Islet precursor cell (in vitro differentiated cells): ENCODE measurements at places on chromosomes 1 and 21.
A peak's percentile ranks its signal among the peaks of the same experiment; 100 is the strongest.

DNA sequence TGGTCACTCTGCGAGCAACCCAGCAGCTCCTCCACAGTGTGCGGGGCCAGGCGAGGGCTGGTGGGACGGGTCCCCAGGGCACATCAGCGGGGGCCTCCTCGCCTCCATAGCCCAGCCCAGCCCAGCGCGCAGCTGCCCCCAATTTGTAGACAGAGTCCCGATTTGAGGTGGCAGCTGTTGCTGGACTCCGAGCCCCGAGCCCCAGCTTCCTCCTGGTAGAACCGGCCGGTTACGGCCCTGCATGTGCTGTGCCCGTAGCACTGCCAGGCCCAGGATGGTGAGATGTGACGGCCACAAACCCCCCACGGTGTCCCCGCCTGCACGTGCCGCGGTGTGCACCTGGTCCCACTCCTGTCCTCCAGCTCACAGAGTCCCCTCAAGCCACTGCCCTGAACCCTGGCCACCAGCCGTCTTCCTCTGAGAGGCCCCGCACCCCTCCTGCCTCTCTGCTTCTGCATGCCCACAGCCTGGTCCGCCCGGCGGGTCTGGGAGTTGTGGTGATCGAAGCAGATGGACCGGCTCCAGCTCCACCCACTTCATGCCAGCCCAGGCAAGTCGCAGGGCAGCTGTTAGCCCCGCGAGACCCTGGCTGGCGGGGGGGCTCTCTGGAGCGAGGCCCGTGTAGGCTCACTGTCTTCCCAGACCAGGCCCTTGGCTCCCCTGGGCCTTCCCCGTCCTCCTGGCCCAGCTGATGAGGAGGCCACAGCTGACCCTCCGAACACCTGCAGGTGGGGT lies 55.5 kb downstream of the MORN1 start:
- no peak for DNase-seq

DNA sequence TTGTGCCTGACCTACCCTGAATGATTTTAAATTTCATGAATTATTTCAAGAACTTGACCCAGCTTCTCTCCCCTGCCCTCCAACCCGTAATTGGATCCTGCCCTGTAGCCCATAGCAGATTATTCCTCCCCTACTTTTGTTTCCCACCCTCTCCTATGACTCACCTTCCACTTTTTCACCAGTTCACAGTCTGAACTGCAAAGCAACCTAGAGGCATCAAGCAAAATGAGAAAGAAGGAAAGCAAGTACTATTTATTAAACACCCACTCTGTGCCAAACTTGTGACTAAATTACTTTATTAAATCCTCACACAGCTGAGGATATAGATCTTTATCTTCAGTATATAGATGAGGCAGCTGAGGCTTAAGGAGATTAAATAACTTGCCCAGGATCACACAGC lies 20.7 kb upstream of the IKBKE start:
- no peak for DNase-seq

DNA sequence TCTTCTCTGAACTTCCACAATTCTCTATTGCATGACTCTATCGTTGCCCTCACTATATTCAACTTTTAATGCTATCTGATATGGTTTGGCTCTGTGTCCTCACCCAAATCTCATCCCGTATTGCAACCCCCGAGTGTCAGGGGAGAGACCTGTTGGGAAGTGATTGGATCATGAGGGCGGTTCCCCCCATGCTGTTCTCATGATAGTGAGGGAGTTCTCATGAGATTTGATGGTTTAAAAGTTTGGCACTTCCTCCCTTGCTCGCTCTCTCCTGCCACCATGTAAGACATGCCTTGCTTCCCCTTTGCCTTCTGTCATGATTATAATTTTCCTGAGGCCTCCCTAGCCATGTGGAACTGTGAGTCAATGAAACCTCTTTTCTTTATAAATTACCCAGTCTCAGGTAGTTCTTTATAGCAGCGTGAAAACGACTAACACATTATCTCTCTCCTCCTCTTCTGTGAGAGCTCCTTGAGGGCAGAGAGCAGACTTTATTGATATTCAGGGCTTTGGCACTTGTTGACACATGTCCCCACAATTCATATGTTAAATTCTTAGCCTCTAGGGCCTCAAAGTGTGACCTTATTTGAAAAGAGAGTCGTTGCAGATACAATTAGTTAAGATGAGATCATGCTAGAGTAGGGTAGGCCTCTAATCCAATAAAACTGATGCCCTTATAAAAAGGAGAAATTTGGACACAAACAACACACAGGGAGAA lies 52.1 kb downstream of the ADCY10 start:
- DNase-seq: no peak

DNA sequence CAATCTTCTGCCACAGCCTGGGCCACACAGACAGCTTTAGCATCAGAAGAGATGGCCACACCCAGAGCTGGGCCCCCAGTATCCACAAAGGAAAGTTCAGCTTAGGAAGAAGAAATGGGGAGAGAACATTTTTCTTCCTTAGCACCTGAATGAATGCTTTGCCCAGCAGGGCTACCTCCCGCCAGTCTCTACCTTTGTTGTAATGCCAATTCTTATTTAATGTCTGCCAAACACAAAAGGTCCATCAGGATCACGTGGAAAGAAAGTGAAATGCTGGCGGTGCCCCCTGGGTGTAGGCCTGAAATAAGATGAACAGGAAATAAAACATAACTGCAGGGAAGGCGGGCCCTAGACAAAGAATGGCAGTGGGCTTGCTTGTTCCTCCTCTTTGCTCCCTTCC lies 125.6 kb downstream of the CACNA1E start:
- no peak for DNase-seq

DNA sequence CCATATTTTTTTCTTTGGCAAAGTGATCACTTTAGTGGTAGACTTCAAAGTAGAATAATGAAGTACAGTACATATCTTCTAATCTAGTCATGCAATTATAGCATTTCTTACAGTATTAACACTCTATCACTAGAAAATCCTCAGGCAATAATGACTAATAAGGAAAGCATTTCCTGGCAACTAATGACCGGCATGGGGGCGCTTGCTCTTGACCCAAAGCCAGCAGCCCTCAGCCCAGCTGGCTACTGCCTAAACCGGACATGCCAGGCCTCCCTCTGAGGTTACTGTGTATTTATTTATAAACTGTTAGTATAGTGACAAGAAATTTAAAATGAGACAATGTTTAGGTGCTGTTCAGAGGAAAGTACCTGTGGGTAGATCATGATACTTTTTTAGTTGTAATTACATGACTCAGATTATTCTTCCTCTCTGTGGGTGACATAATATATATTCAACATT lies 633.8 kb downstream of the PTPRC start:
- DNase-seq: peak; percentile 91

GRCh38 chr21:29725025-29725736 lies 214.6 kb downstream of the GRIK1 start:
- DNase-seq: no peak
